ENCODE measurements at places on chromosomes 11 and 22.
A peak's percentile ranks its signal among the peaks of the same experiment; 100 is the strongest.

GRCh38 chr11:77882396-77882795 is 61.5 kb downstream of the AAMDC start:
- DNase-seq: no peak

GRCh38 chr11:43784866-43785265 is 95.8 kb upstream of the ALKBH3 start:
- no peak for DNase-seq

GRCh38 chr22:35882211-35883030 is 146.2 kb downstream of the RBFOX2 start:
- no peak for DNase-seq

- peak; percentile 51 for DNase-seq
Observed at GRCh38 chr11:4072668-4073285, 21.8 kb upstream of the RRM1 start.

GRCh38 chr11:4074266-4074665 is 20.3 kb upstream of the RRM1 start:
- no peak for DNase-seq

DNA sequence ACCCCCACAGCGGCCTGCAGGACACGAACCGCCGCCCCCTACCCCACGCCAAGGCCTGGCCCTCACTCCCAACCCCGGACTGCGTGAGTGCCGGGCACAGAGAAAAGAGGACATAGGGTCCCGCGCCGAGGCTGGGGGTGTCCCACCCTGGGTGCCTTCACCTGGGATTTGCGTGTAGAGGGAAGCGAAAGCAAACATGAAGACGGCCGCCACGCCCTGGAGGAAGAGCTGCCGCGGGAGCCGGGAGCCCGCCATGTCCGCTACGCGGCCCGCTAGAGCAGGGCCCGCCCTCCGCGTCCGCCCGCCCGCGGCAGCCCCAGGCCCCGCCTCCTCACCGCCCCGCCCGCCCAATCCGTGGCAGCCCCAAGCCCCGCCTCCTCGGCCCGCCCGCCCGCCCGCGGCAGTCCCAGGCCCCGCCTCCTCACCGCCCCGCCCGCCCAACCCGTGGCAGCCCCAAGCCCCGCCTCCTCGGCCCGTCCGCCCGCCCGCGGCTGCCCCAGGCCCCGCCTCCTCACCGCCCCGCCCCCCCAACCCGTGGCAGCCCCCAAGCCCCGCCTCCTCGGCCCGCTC is at the start of gene LMF2:
Gene LMF2, minus strand, starts transcription at position 282 of the 570 bp plus-strand sequence. Its CDS starts 27 bp downstream, at position 255.
- DNase-seq: peak; percentile 71

- no peak for DNase-seq
Observed at GRCh38 chr11:71446942-71447688, 1.1 kb downstream of the DHCR7 start.

DNA sequence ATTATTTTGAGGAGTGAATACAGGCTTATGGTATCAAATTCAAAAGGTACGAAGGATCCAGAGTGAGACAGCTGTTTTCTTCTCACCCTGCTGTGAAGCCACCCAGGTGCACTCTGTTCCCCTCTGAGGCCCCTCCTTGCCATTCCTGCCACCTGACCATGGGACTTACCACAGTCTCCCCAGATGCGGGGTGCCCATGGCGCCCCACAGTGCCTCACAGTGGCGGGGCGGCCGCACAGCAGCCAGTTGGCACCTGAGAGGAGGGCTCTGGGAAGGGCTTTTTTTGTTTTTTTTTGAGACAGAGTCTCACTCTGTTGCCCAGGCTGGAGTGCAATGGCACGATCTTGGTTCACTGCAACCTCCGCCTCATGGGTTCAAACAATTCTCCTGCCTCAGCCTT is 151.7 kb downstream of the CEP164 start:
- DNase-seq: no peak

DNA sequence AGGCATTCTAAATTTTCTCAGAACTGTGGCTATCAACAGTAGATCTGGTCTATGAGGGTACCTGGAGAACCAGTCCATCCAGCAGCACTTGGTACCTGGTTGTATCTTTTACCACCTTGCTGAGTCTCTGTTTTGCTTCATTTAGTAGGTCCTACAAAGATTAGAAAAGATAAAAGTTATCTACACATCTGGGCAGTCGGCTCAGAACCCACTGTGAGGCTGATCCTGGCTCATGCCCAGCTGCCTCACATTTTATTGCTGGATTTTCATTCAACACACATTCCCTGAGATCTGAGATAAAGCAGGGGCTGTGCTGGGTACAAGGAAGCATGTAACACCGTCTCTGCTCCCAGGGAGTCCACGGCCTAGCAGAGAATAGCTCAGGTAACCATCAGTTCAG is 27.5 kb downstream of the ATP6V1E1 start:
- DNase-seq: no peak

- no peak for DNase-seq
Observed at GRCh38 chr11:18726040-18726439, at the start of gene IGSF22. Gene IGSF22, minus strand, starts transcription at chr11:18726188. Its CDS starts 1,952 bp downstream, at chr11:18724236.

DNA sequence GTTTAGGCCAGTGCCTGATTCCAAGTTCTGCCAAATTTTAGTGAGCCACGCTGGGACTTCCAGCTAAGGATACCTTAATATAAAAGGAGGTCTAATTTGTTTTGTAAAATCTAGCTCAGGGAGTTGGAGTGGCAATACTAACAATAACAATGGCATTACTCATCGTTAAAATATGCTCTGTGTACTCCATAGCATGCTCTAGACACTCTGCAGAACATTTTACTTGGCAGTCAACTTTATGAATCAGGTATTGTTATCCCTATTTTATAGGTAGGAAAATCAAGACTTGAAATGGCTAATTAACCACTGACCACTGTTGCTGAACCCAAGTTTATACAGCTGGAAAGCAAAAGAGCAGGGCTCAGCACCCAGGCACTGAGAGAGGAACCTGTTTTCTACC is 485.0 kb upstream of the KIRREL3 start:
- DNase-seq: no peak

GRCh38 chr11:59264736-59265135 is 52.0 kb upstream of the MPEG1 start:
- no peak for DNase-seq

GRCh38 chr11:128610721-128611617 is 23.6 kb upstream of the ETS1 start:
- DNase-seq: no peak

- no peak for DNase-seq
Observed at GRCh38 chr11:68002938-68003845, 705 bp downstream of the UNC93B1 start.

GRCh38 chr11:67613313-67613959 is 6.7 kb downstream of the NDUFV1 start:
- DNase-seq: no peak

DNA sequence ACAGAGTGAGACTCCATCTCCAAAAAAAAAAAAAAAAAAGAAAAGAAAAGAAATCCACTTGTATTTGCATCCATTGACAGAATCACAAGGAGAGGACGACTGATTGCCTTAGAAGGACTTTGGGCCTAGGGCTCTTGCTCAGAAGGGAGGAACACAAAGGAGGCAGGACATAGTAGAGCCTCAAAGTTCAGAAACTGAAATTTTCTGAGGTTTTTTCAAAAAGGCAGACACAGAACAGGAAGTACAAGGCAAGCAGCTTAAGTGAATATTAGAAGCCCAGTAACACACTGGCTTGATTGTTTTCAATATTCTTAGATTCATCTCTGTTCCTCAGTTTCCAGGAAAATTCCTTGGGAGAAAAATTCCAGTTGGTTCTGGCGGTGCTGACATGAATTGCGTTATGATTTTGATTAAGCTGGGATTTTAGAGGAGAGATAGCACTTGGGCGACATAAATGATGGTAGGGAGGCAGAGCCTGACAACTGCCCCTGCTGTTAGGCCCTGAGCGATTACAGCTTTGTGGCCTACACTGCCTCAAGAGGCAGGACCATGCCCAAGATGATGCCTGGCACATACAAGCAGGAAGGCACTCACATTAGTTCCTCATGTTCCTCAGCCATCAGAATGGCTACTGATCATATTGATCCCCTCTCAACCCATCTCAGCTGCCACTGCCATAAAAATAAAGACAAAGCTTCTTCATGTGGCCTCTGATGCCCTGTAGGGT is 15.3 kb downstream of the CLPB start:
- no peak for DNase-seq

- DNase-seq: peak; percentile 61
Observed at GRCh38 chr22:50190182-50190940, 4.6 kb downstream of the TRABD start.
